Posterior vena cava (tissue), 2 donors: ENCODE measurements at places on chromosomes 16 and 17. TPM values are rescaled to one million over a fixed set of nuclear protein-coding genes. Genes with fewer than 3 reads are reported as not detected.

GRCh38 chr16:87048038-87048729 is 269.0 kb downstream of the C16orf95 start:
- peak; percentile 52 for DNase-seq

Gene HS3ST3A1
- total RNA-seq, result 0.24 TPM

DNA sequence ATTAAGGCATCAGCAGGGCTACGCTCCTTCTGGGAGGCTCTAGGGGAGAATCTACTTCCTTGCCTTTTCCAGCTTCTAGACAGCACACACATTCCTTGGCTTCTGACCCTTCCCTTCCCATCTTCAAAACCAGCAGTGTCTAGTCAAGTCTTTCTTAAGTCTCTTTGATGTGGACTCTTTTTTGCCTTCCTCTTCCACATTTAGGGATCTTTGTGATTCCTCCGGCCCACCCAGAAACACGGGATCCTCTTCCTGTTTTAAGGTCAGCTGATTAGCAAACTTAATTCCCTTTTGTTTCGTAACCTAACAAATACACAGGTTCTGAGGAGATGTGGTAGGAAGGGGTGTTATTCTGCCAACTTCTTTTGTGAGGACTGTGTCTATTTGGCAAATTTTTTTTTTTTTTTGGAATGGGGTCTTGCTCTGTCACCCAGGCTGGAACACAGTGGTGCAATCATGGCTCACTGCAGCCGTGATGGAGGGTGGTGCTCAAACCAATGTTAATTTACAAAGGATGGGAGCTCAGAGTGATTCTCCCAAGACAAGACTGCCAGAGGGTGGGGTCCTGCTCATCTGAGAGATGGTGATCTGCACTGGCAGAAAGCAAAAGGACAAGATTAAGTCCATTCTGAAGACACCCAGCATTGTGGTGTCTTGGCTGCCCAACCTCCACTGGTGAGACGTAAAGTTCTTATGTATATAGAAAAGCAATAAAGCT is 14.7 kb downstream of the KNOP1 start:
- no peak for DNase-seq

GRCh38 chr17:1785930-1786329 is 24.1 kb downstream of the SERPINF1 start:
- DNase-seq, result peak; percentile 74

GRCh38 chr16:83011939-83012338 is 385.2 kb downstream of the CDH13 start:
- no peak for DNase-seq

- no peak for DNase-seq
Observed at GRCh38 chr16:24077966-24078365, 178.2 kb upstream of the CACNG3 start.

Gene TSPAN10
- total RNA-seq, result 0.14 TPM

Gene IRX5
- 1.1 TPM for total RNA-seq

- no peak for DNase-seq
Observed at GRCh38 chr17:64583038-64583437, 76.3 kb downstream of the CEP95 start.

DNA sequence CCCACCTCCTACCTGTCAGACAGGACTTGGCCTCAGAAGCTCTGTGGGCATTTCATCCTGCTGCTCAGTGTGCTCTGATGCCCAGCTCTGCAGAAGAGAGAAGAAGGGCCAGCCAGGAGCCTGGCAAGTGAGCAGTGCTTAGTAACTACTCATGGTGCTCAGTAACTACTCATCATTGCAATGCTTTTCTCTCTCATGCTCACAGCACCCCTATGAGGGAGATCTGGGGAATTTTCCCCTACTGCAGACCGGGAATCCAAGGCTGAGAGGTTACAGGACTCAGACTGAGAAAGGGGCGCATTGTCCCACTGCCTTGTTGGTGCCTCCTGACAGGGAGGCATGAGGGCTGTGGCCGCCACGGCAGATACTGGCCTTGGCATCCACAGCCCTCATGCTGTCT is 261.1 kb downstream of the C16orf95 start:
- peak; percentile 11 for DNase-seq

DNA sequence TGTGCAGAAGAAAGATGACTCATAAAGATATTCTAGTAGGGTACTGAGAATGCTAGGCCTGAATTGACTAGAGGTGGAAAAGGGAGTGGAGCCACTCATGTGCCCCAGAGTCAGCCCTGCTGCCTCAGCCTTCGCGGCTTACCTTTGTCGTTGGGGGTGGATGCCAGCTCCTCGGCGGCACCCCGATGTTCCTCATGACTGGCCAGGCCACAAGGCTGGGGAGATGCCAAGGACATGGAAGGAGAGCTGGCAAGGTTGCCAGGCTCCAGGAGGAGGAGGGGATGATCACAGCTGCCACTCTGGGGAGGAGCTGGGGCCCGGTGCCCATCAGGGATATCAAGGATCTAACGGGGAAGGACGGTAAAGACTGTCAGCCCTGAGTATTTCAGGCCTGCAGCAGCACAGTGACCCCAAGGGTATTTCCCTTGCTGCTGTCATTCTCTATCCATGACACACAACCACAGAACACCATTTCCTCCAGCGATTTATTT is 9.7 kb upstream of the SLC35B1 start:
- no peak for DNase-seq

DNA sequence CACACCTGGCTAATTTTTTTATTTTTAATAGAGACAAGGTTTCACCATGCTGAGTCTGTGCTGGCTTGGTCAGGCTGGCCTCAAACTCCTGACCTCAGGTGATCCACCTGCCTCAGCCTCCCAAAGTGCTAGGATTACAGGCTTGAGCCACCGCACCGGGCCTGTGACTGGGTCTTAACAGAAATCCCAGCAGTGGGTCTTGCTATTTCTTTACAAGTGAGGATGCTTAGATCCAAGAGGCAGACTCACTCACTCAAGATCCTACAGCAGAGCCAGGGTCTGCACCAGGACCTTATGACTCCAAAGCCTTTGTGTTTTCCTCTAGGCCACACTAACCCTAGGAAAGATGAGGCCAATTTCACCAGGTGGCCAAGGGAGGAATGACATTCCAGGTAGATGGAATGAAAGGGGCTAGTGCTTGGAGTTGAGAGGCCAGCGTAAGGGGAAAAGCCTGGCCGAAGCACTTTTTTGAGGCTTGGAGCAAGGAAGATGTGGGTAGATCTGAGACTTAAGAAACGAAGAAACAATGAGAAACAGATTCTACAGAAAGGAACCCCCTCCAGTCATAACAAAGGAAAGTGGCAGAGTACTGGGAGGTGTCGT is 5.7 kb upstream of the STAT5A start:
- DNase-seq, result peak; percentile 29

DNA sequence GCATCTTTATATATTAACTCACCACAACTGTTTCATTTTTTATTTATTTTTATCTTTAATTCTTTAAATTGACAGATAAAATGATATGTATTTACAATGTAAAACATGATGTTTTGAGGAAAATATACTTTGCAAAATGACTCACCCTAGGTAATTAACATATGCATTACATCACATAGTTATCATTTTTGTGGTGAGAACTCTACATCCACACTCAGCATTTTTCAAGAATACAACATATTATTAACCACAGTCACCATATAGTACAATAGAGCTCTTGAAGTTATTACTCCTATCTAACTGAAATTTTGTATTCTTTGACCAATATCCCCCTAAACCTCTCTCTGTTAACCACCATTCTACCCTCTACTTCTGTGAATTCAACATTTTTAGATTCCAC is 194.7 kb upstream of the KIF2B start:
- no peak for DNase-seq

- no peak for DNase-seq
Observed at GRCh38 chr16:89563639-89564392, 3.3 kb downstream of the RPL13 start.

DNA sequence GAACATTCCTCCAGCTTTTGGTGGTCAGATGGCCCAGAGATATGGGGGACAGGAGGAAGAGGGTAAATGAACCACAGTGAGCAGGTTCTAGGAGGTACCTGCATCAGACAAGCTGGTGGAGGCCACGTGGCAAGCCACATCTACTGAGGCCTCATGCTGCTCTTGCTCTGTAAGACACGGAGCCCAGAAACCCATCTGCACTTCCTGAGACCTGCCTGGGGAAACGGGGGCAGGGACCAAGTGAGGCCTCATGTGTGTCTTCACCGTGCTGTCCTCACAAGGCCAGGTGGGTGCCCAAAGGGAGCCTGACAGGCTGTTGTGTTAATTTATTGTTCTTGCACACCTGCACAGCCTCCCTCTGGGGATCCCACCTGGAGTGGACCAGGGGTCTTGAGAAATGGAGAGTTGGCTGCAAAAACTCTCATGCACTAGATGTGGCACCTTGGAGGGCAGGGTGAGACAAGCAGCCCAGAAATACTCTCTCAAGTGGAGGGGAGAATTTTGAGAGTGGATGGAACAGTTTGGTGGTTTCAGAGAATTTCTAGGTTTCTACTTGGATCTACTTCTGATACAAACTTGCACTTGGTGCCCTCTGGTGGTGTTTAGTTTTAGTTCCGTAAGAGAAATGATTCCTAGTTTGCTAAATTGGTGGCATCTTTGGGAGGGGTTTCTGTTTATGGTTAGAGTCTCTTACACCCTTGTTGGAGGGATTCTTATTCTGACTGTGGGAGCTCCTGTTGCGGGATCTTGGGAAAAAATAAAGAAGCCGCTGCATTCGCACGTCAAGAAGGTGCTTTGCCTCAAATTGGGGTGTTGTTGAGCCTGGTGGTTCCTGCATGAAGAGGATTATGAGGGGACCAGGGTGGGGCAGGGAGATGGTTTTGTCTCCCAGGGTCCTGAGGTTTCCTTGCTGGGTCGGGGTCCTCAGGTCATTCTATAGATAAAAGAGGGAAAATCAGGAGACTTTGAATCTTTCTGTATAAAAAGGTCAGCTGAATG is 47.5 kb downstream of the SLC6A2 start:
- DNase-seq, result no peak

- DNase-seq, result no peak
Observed at GRCh38 chr17:10748531-10749181, 18.8 kb upstream of the TMEM220 start.

Gene CHRNE
- 0.57 TPM for total RNA-seq

DNA sequence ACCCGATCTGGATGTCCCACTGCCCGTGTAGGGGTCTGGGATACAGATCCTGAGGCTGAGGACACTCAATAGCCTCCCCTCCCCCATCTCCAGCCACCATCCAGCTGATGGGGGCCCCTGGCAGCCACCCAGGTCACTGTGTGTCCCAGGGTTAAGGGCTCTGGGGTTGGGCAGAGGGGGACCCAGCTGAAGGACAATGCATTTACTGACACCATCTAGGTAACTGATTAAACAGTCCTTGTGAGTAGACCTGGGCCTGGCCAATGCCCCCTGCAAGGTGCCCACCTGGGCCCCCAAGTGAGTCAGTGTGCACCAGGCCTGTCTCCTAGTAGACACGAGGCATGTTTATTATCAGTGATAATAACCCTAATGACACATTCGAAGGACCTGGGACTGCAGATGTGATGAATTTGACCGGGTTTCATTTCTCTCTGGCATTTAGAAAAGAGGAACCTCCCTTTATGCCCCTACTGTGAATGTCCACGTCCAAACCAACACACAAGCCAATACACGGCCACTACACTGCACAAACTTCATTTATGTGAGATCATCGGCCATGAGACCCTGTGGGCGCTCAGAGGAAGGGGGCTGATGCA is 261.9 kb upstream of the FOXF1 start:
- DNase-seq, result peak; percentile 56
